ENCODE measurements at places on chromosomes 3 and 15. TPM values are rescaled to one million over a fixed set of nuclear protein-coding genes. Genes with fewer than 3 reads are reported as not detected.
A peak's percentile ranks its signal among the peaks of the same experiment; 100 is the strongest.

- H3K4me3 ChIP-seq = no peak overlapping the region
- H3K27me3 ChIP-seq = peaks cover 5% of the 10 kb centered on the region
- peaks cover 2% of the 10 kb centered on the region for H3K36me3 ChIP-seq
- H3K27ac ChIP-seq = no peak overlapping the region
Observed at GRCh38 chr3:123300583-123300982, 98.8 kb downstream of the SEC22A start.

GRCh38 chr15:41923401-41923997 is 29.6 kb upstream of the SPTBN5 start:
- no peak overlapping the region for H3K27ac ChIP-seq
- peaks cover 20% of the 10 kb centered on the region for H3K36me3 ChIP-seq
- no peaks in the 10 kb centered on the region for H3K27me3 ChIP-seq
- H3K4me1 ChIP-seq = peaks cover 70% of the 10 kb centered on the region

- H3K4me1 ChIP-seq = peaks cover 26% of the 10 kb centered on the region
- no peak for DNase-seq
- H3K27ac ChIP-seq = peak overlapping the region; percentile 99
- no peaks in the 10 kb centered on the region for H3K27me3 ChIP-seq
Observed at GRCh38 chr3:143972155-143972504, 507 bp downstream of the DIPK2A start.

GRCh38 chr15:49236869-49237268 is 66.8 kb downstream of the GALK2 start:
- no peak for DNase-seq
- H3K4me3 ChIP-seq = no peak overlapping the region
- H3K4me1 ChIP-seq = peaks cover 10% of the 10 kb centered on the region

- no peak for DNase-seq
- no peak overlapping the region for H3K27ac ChIP-seq
- no peak overlapping the region for H3K4me3 ChIP-seq
- H3K27me3 ChIP-seq = no peaks in the 10 kb centered on the region
- H3K4me1 ChIP-seq = peaks cover 11% of the 10 kb centered on the region
Observed at GRCh38 chr3:97838393-97838792, 16.6 kb downstream of the CRYBG3 start.

- H3K27ac ChIP-seq = no peak overlapping the region
- DNase-seq = no peak
- peaks cover 40% of the 10 kb centered on the region for H3K36me3 ChIP-seq
- H3K4me3 ChIP-seq = no peak overlapping the region
- peaks cover 21% of the 10 kb centered on the region for H3K4me1 ChIP-seq
- H3K27me3 ChIP-seq = no peaks in the 10 kb centered on the region
Observed at GRCh38 chr15:84790676-84791075, 26.5 kb upstream of the ALPK3 start.

DNA sequence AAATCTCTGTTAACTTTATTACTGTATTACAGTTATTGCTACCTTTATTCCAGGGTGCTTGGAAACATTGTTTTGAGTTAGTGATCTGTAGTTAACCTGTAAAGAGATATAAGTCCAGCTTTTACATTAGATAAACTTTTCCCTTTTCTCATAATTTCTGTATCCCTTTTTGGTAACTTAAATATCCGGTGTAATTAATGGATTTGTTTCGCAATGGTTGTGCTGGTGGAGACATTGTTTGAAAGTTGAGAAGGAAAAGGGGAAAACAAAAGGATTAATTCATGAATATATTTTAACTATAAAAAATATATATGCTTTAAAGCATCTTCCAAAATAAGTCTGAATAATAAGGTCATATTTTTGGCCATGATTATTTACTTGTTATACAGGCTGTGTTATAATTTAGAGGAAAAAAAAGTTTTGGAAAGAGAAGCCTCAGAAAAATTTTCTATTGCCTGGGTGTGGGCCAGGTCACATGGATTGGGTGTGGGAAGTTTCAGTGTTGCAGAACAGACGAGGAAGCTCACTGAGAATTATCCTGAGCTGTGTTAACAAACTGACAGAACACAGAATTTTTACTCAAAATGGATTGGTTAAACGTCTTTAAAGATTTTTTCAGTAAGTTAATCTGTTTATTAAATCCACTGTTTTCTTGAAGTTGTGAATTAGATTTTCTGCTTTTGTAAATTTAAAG is 27.7 kb upstream of the IL20RB start:
- peaks cover 32% of the 10 kb centered on the region for H3K4me1 ChIP-seq
- no peaks in the 10 kb centered on the region for H3K27me3 ChIP-seq
- no peak overlapping the region for H3K27ac ChIP-seq
- no peak for DNase-seq
- no peak overlapping the region for H3K4me3 ChIP-seq
- peaks cover 14% of the 10 kb centered on the region for H3K36me3 ChIP-seq

DNA sequence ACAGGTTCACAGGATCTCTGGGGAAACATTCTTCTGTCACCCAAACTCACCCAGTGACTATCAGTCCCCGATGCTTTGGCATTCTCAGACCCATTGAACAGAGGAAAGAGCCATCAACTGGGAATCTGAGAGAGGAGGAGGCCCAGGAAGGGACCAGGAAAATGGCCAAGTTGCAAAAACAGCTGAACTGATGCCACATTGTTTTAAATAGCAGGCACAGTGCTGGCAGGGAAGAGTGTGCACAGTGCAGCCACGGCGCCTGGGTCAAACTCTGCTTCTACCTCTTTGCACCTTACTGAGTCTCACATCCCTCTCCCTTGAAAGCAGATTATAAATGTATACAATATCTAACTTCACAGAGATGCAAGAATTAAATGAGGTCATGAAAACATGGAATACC is 66.4 kb downstream of the SRGAP3 start:
- H3K27ac ChIP-seq = no peak overlapping the region
- DNase-seq = no peak
- H3K27me3 ChIP-seq = peaks cover 61% of the 10 kb centered on the region
- no peak overlapping the region for H3K4me3 ChIP-seq

DNA sequence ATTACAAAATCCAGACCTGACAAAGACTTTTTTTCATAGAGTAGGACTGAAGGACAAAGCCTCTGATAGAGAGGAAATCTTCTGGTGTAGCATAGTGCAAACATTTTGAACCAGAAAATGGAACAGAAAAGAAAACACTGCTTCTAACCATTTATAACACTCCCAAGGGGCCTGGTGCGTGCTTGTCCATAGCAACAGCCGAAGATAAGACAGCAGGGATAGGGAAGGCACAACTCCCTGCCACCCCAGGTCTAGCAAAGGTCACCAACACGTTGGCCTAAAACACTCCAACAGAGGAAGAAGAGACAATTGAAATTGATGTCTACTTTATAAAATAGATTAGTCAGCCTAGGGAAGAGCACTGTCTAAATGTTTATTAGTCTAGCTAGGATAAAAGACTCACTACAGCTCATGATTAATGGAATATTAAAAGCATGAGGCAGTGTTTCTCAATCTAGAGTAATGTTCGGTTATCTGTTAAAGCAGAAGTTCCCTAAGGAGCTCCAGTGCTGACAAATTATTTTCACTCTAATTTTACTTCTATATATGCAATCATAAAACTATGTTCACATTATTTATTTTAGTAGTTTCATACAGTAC is 145.2 kb downstream of the P3H2 start:
- H3K36me3 ChIP-seq = peaks cover 70% of the 10 kb centered on the region
- no peaks in the 10 kb centered on the region for H3K27me3 ChIP-seq
- peaks cover 6% of the 10 kb centered on the region for H3K4me1 ChIP-seq
- DNase-seq = no peak

GRCh38 chr3:23987356-23987755 is 42.3 kb downstream of the NR1D2 start:
- H3K27me3 ChIP-seq = no peaks in the 10 kb centered on the region
- H3K4me3 ChIP-seq = no peak overlapping the region
- peaks cover 22% of the 10 kb centered on the region for H3K4me1 ChIP-seq

The ARNT2 gene
- 68.1 TPM for total RNA-seq
